GM23338 (cell line): ENCODE measurements at places on chromosomes 1 and 21. TPM values are rescaled to one million over a fixed set of nuclear protein-coding genes. Genes with fewer than 3 reads are reported as not detected.

GRCh38 chr1:47930210-47930840 lies 66.9 kb downstream of the TRABD2B start:
- no peaks in the 10 kb centered on the region for H3K36me3 ChIP-seq
- DNase-seq, result no peak
- H3K27ac ChIP-seq, result no peak overlapping the region
- H3K27me3 ChIP-seq, result no peaks in the 10 kb centered on the region
- no peak overlapping the region for H3K4me3 ChIP-seq

DNA sequence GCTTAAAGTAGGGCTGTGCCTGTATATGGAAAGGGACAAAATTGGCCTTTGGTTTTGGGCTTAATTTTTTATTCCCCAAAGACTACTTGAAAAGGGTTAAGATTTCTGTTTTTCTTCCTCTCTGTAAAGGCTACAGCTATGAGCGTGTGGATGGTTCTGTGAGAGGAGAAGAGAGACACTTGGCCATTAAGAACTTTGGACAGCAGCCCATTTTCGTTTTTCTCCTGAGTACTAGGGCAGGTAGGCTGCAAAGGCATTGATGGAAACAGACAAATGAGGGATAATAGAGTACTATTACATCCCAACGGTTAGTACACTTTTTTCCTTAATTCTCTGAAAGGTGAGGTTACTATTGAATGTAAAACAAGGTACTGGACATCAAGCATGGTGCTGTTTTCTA lies 29.6 kb downstream of the CHD1L start:
- peaks cover 4% of the 10 kb centered on the region; the same call in 1 of the 2 replicates for H3K4me1 ChIP-seq
- no peak overlapping the region for H3K27ac ChIP-seq
- peaks cover 30% of the 10 kb centered on the region for H3K36me3 ChIP-seq
- H3K27me3 ChIP-seq, result no peaks in the 10 kb centered on the region
- DNase-seq, result no peak

OR2L5 gene
- not detected in 2 replicates for total RNA-seq

DNA sequence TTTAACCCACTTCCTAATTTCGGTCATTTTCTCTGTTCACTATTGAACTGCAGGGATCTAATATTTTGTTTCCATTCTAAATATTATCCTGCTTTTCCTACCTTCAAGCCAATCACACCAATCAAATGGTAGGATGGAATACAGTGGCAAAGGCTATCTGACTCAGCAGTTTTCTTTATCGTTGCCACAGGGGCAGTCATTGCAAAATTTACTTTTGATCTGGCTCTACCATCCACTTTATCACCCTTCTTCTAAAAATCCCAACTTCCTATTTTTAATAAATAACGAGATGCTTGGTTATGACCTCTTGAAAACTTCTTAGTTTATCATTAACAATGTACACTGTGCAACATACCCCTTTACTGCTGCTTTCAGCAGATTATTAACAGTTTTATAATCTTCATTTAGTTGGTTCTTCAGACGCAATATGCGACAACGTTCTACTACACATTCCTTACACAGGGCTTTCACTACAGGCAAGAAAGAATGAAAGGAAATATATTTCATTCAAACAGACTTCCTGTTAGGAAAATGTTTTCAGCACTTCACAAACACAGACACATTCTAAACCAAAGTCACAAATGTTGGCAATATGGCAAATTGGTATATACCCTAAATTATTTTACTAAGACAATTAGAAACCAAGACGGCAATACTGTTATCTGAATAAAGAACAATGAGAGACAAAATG lies 52.3 kb upstream of the RAP1GAP start:
- no peak overlapping the region for H3K4me3 ChIP-seq
- no peak for DNase-seq
- no peaks in the 10 kb centered on the region for H3K4me1 ChIP-seq
- no peaks in the 10 kb centered on the region for H3K27me3 ChIP-seq
- H3K36me3 ChIP-seq, result peaks cover 33% of the 10 kb centered on the region
